ENCODE measurements at places on chromosomes 3 and 15.

DNA sequence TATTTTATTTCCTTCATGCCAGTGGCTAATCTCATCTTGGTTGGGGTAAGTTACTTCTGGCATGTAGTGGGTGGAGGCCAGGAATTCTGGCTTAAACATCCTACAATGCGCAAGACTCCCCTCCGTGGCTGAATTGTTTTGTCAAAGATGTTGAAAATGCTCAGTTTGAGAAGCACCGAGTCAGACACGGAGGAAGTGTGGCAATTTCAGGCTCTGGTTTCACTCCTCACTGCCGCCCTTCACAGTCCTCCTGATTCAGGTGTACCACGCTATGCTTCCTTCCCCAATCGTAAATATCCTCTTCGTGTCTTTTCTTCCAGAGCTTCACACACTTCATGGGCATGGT lies 150.7 kb downstream of the OPA1 start:
- no peak for DNase-seq

DNA sequence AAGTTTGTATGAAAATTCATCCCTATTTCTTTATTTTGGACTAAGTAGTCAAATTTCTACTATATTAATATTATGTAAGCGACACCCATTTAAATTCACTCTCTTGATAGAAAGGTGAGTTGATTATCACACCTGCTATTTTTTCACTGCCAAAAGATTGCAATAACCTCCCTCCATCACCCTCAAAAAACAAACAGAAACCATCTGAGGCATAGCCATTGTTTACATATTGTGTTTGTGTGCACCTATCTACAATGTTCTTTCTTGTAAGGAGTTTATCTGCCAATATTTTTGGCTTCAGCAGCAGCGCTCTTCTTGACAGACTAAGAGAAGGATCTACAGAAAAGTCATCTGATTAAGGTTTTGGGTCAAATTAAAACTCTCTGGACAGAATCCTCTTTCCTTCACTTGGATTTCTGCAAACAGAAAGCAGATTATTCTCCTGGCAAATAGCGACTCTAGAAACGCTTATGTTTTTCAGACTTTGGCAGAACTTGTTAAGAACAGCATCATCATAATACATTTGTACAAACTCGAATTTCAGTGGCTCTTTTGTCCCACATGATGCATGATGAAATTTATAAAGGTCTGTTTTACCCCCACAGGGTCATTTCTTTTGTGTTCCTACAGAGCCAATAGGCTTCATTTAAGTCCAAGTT lies 48.6 kb downstream of the KCNMB2 start:
- DNase-seq, result no peak

GRCh38 chr15:38695249-38696108 lies 130.9 kb upstream of the RASGRP1 start:
- no peak for DNase-seq

- no peak for DNase-seq
Observed at GRCh38 chr3:65871305-65872141, 167.2 kb downstream of the MAGI1 start.

GRCh38 chr3:22907796-22908195 lies 295.3 kb upstream of the UBE2E2 start:
- no peak for DNase-seq

DNA sequence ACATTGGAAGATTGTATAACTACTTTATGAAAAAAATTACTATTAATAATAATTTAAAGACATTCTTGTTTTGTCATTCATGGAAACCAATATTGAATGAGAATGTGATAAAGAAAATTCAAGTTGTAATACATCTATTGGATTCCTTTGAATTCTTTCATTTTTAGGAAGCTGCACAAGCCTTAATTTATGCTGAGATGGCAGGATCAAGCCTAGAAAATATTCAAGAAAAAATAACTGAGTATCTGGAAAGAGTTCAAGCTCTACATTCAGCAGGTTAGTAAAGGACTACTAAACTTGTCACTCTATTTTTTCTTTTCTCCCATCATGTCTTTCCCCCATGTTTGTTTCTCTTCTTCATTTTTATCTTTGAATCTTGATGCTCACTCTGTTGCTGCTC lies 5.9 kb downstream of the CAPN7 start:
- no peak for DNase-seq

GRCh38 chr3:140358686-140359085 lies 319.2 kb upstream of the TRIM42 start:
- no peak for DNase-seq

GRCh38 chr3:88282528-88283241 lies 132.9 kb downstream of the C3orf38 start:
- DNase-seq, result no peak

DNA sequence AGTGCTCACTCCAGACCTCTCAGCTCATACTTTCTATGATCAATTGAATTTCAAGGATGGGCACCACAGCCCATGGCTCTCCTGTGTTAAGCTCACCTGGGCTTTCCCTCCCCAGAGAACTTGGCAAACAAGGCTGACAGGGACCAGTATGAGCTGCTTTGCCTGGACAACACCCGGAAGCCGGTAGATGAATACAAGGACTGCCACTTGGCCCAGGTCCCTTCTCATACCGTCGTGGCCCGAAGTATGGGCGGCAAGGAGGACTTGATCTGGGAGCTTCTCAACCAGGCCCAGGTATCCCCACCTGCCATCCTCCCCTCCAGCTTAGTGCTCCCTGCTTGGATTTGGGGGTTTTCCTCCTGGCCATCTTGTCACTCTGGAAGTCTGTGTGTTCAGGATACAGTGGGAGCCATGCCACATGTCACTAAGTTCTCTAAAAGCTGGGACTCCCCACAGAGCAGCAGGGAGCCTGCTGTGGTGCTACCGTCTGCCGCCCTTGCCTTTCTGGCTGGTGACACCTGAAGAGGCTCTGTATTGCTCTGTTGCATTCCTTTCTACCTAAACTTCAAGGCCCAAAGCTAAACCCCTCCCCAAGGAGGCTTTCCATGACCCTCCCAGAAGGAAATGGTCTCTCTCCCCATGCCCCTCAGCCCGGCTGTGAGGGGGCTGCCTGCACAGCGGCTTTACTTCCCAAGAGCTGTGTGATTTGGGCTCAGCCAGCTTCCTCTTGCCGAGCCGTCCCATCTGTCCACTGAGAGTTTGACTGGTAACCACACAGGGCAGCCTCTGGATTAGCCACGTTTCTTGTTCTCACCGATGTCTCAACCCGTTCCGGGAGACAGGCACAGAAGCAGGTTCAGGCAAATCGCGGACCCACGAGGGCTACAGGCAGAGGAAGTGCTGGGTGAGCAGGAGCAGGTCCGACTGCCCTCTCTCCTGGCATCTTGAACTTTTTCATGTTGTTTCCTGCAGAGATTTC lies 10.8 kb downstream of the TF start:
- DNase-seq, result no peak
